ENCODE measurements at places on chromosomes 7 and 10.

DNA sequence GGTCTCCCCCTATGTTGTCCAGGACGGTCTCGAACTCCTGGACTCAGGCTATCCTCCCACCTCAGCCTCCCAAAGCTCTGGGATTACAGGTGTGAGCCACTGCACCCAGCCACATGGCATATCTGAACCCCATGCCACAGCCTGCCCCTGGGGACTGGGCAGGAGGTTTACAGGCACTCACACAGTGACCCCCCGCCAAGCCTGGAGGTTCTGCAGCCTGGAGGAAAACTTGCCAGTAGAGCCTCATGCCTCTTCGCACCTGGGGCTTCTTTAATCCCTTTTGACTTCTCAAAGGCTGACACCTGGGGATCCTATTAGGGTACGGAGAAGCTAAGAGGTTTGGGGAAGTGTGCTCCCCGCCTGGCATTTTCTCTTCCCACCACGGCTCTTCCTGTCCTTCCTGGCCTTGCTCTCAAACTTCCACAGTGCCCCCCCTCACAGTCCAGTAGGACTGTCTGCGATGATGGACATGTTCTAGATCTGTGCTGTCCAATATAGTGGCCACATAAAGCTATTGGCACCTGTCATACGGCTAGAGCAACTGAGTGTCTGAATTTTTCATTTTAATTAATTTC lies 11.4 kb upstream of the KCP start:
- no peak for DNase-seq

DNA sequence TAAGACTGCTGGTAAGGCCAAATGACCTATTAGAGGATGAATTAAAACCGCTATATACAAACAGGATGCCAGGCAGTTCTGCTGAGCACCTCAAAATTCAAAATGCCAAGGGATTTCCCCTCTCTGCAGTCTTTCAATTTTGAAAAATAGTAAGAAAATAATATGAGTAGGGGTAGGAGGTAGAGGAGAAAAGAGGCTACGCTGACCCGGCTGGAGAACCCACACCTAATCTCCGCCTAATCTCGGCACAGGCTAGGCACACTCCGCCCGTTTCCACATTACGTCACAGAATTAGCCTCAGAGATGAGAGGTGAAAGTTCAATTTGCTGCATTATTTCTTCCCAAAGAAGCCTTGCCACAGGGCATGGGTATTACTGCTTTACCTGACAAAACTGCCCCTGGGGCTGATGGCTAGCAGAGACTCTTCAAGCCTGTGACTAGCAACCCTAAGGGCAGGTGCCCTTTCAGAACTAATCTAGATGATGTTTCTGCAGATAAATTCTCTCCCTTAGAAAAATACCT lies 21.3 kb upstream of the SPOCK2 start:
- DNase-seq: no peak

DNA sequence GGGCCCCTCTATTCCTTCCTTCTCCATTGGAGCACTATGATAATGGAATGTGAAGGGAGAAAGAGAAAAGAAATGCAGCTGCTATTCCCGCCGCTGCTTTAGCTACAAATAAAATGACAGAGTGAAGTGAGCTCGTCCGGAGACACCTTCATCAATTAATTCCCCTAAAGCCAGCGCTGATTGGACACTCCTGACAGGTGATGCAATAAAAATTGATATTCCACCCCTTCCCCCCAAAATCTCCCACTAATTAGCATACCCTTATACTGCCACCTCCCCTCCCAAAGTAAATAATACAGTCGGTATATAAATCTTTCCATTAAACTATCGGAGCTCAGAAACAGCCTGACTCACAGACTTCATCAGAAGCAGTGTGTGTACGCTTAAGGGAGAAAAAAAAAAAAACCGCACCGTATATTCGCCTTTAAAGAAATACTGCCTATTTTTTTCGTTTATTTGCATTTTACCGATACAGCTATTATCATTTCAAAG lies 7.3 kb downstream of the SKIDA1 start:
- no peak for DNase-seq

GRCh38 chr7:115356139-115356746 lies 434.3 kb downstream of the MDFIC start:
- DNase-seq: no peak

DNA sequence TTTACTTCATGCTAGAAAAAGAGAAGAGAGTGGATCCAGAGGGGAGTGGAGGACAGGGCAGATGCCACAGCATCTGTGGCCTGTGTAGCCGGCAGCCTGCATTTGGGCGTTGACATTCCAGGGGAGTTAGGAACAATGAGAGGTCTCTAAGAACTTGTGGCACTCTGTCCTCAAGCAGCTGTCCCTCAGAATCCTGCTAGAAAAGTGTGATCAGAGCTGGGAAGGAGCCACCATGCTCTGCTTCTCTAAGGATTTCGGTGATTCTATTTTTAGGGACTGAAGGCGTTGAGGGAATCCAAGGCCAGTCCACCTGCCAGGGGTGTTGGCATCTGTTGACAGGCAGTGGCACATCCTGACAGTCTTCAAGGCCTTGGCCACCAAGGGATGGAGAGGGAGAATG lies 7.6 kb downstream of the LRIT2 start:
- DNase-seq: no peak

GRCh38 chr10:119377958-119378736 lies 164.4 kb downstream of the RGS10 start:
- DNase-seq: no peak

DNA sequence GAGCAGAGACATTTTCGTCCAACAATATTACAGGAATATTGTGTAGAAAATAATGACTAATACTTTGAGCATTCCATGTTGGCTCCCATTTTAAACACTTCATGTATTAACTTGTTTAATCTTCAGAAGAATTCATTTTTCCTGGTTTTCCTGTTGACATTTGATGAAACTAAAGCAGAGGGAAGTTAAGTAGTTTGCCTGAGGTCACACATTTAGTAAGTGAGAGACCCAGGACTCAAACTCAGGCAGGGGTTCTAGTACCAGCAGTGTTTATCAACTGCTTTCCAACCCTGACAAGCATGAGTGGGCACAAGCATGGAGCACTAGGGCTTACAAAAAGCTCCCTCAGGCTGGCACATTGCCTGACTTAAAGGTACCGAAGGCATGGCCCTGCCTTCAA lies 719.1 kb downstream of the AUTS2 start:
- no peak for DNase-seq

- DNase-seq: no peak
Observed at GRCh38 chr10:42111076-42111475, 527.3 kb downstream of the ZNF33B start.

DNA sequence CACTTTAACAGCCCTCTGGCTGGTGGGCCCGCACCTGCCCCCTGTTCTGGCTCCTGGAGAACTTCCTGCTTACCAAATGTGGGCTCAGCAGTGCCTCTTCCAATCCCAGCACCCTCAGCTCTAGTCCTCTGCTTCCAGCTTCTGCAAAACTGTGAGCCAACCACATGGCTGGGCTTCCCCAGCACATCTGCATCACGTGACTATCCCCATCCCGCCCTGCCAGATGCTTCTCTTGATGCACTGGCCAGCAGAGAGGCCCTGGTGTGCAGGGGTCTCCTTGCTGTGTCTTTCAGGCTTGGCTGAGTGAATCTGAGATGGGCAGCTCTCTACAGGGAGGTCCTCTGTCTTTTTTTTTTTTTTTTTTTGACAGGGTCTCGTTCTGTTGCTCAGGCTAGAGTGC lies 43.8 kb upstream of the DMBT1 start:
- DNase-seq: no peak

GRCh38 chr10:92574548-92575261 lies 812 bp upstream of the IDE start:
- no peak for DNase-seq

DNA sequence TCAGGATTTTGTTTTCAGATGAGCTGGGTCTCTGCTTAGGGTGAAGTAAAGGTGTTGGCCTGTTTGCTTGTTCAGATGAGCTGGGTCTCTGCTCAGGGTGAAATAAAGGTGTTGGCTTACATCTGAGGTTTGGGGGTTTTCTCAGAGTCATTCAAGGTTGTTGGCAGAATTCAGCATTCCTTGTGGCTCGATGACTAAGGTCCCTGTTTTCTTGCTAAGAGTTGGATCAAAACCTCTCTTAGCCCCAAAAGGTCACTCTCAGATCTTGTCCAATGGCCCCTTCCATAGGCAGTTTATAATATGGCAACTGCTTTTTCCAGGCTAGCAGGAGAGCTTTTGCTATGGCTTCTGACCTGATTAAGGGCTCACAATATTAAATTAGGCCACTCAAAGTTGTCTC lies 106.6 kb downstream of the ADAM22 start:
- DNase-seq: no peak

- DNase-seq: no peak
Observed at GRCh38 chr10:115456812-115457211, 363.6 kb downstream of the ATRNL1 start.

DNA sequence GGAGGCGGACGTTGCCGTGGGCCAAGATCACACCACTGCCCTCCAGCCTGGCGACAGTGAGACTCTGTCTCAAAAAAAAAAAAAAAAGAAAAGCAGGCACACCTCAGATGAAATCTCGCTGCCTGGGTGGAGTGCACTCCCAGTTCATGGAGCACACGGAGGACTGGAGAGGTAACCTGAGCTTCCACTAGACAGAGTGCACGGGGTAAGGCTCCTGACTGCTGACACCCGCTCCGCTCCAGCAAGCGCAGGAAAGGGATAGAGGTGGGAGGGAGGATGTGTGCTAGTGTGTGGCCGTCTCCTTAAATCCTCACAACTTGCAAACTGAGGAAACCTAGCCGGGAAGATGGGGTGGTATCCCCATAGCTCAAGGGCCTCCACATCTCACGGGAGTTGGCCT lies 50.8 kb downstream of the FAM53B start:
- DNase-seq: no peak

GRCh38 chr7:3846738-3847137 lies 545.7 kb downstream of the SDK1 start:
- DNase-seq: no peak

GRCh38 chr7:152132812-152133211 lies 107.3 kb downstream of the GALNT11 start:
- no peak for DNase-seq

DNA sequence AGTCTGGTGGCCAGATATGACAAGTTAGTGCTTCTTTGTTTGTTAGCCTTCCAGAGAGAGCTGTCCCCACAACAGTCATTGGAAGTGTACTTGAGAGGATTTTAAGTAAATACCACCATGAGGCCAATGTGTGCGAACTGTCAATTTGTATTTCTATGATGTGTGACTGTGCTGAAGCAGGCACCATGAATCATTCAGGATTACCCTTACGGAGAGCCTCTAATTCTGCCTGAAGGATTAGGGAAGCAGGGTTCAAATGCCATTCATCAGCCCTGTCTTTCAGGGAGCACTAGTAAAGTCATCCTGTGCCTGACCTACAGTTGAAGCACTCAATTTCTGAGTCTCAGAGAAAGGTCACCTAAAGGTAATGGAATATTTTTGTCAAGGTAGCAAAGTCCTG lies 109.3 kb downstream of the GATA3 start:
- no peak for DNase-seq

DNA sequence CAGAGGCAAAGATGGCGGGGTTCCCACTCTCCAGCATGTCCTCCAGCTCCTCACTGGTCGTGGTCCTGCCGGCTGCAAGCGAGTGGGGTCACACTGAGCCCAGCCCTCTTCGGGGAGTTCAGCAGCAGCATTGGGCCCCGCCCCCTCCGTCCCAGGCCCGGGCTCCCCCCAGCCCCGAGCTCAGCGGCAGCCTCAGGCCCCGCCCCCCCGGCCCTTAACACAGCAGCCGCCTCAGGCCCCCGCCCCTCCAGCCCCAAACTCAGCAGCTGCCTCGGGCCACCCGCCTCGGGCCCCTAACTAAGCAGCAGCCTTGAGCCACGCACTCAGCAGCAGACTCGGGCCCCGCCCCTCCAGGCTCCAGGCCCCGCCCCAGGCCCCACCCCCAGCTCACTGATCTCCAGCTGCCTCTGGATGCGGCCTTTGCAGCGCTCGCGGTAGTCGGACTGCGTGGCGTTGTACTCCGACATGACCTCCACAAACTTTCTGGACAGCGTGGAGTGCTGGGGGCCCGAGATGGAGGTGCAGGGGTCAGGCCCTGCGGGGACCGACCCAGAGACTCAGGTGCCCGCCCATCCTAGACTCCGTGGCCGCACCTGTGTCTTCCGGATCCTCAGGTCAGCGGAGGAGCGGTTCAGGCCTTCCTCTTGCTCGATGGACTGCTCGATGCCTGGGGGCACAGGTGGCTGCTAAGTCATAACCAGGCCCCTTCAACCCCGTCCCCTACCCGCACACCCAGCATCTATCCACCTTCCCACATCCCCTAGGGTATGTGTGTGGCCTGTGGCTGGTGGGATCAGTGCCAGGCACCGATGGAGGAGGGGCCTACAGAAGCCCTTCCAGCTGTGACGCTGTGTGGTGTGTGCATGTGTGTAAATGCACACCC lies 15.5 kb downstream of the STX1A start:
- DNase-seq: no peak

- DNase-seq: no peak
Observed at GRCh38 chr10:43036481-43037428, 40.1 kb upstream of the RET start.

DNA sequence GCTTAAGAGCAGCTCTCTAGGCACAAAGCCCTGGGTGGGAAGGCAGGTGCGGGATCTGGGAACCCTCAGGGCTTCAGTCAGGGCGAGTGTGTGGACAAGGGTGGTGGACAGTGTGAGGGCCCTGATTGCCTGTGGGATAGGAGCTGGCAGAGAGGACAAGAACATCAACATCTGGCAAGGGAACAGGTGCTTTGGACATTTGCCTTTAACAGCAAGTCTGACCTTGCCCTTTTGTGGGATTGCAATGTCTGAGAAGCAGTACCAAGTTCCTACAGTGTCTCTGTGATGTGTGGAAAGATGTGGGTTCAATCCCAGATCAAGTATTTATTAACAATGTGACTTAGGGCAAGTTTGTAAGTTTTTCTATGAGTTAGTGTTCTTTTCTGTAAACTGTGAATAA lies 46.7 kb downstream of the TFAM start:
- no peak for DNase-seq

GRCh38 chr10:75828413-75828812 lies 397.0 kb downstream of the LRMDA start:
- no peak for DNase-seq

DNA sequence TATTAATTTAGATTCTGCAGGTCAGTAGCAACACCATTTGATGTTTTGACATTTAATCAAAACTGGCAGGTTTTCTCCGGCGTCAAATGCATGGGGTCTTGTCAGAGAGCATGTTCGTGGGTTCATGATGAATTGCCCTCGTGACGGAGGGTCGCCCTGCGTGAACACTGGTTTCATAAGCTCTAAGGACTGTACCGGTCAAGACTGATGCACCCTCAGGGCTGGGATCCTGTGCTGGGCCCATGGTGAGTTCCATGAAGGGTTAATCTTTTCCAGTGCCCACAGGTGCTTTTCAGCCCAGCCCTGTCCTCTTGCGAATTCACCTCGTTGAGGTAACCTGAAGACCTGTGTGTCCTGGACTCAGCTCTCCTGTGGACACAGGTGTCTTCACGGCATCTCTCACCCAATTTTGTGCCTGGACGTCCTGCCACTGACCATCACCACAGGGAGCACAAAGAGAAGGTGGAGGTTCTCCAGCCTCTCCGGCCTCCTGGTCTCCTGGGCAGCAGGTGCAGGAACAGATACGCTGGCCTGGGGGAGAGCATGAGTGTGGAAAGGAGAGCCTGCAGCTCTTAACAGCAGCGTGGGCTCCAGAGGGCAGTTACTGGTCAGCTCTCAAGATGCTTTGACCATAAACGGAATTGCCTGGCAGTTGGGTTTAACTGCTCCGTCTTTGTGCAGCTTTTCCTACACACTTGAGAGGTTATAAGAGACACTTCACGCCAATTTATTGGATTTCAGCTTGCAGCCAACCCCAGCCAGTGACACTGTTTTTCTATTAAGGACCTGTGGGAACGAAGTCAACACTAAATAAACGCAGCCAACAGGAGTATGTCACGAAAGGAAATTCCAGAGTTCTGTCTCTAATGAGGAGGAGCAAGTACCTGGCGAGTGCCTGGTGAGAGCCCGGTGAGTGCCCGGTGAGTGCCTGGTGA lies 37.4 kb upstream of the CFAP46 start:
- no peak for DNase-seq

GRCh38 chr7:104973909-104974415 lies 40.0 kb upstream of the KMT2E start:
- no peak for DNase-seq

All from activated CD8-positive, alpha-beta memory T cell treated with anti-CD3 and anti-CD28 coated beads for 1 hour (primary cell).